ENCODE measurements at places on chromosomes 11 and 22.

GRCh38 chr11:60801194-60801593, 16.1 kb downstream of the MS4A10 start:
- no peak for DNase-seq

GRCh38 chr22:49824936-49825335, 2.7 kb downstream of the BRD1 start:
- no peak for DNase-seq

DNA sequence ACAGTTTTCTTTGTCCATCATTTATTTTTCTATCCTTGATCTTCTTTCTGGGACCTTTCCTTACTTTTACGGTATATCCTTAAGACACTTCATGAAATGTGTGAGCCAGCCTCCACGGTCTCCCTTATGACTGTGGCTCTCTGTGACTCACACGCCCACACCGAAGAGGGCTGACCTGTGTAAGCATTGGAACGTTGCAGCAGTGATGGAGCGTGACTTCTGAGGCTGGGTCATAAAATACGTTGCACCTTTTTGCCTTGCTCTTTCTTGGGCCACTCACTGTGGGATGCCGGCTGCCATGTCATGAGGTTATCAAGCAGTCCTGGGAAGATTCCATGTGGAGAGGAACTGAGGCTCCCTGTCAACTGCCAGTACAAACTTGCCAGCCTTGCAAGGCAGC, 96.3 kb upstream of the RAB1B start:
- no peak for DNase-seq

DNA sequence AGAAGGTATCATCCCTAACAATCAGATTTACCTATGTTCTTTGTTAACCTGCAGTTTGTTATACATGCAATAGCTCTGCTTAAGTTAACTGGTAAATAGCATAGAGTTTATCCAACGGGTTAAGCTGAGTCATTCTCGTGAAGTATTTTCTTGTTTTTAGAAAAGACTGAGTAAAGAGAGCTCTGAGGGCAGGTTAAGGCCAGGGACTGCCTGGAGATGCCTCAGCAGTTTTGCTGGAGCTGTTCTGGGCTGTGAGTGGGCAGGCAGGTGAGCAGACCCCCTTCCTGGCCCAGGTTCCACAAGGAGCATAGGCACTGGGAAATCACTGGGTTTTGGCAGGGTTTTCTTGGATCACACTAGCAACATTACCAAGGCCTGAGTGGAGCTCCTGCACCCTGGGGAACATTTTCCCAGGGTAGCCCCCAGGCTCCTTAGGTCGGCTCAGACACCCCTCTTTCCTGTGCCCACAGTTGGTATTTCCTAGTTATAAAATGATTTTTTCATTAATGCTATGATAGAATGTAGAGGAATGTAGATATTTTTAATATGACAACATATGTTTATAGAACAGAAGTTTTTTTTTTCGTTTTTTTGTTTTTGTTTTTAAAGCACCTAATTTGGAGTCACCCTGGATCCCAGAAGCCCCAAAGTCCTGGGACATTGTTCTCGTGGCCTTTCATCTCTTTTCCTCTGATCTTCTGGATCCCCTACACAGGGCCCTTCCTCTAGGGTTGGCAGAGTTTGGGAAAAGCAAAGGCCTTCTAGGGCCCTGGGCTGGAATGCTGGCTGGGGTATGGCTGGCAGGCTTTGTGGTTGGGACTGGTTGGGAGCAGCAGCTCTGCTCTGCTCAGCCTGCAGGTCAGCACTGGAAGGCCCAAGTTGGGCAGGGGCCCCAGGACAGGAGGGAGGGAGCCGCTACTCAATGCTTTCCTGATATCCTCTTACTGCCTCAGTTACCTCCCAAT, 26.7 kb downstream of the IRAG1 start:
- no peak for DNase-seq

DNA sequence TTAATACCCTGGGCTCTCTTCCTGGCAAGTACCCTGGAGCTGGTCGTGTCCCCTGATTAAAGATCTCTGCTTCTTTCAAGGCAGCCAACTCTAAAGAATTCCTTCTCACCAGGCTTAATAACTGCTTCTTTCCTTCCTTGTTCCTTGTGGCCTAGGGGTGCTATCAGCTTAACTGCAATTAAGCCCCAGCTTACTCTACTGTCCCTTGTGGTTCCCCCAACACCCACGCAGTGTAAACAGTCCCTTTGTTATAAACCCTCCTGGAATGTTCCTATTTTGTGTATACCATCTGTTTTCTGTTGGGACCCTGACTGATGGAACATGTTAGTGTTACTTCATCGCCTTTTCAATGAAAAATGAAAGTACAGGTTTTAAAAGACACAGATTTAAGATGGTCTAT, 126.4 kb upstream of the KIRREL3 start:
- no peak for DNase-seq

DNA sequence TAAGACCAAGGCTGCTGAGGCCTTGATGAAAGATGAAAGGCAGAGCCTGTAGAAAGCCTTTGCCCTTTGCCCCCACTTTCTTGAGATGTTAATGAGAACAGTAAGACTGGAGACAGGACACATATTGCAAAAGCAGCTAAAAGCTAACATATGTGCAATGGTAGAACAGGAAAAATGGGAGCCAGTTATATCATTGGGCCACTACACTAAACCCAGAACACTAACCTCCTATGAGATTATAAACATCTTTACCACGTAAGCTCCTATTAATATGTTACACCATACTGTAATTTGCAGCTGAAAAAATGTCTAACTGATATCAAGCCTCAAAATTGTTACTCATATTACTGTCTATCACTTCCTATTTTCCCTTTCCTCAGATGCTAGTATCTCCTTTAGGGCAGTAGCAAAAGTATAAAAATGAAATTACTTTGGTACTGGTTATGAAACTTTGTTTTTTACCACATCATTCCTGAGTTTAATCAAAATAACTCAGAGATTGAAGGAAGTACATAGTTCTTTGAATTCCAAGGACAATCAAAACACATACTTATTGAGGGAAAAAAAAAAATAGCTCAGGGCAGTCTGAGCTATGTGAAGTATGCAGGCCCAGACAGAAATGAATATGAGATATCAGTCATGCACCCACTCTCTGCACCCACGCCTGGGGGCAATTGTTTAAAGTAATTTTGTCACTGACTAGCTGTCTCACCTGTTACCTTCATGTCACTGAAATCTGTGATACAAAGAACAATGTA, 9.1 kb downstream of the HPS5 start:
- DNase-seq = peak; percentile 61

- DNase-seq = no peak
Measured at GRCh38 chr11:1171223-1171984, 13.7 kb downstream of the MUC5AC start.

DNA sequence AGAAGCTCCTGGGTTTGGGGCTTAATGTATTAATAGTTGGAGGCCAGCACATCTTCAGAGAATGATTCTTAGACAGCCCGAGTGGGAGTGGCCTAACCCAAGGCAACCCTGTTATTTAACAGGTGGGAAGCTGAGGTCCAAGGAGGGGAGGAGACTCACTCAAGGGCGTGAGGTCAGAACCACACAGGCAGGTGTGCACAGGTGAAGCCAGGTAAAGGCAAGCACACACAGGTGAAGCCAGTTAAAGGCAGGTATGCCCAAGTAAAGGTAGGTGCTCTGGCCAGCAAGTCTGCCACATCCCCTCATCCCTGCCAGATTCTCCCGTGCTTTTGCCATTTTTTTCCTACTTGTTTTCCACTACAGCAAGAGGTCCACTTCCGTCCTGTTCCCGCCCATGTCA, 2.9 kb upstream of the SHANK2 start:
- no peak for DNase-seq

DNA sequence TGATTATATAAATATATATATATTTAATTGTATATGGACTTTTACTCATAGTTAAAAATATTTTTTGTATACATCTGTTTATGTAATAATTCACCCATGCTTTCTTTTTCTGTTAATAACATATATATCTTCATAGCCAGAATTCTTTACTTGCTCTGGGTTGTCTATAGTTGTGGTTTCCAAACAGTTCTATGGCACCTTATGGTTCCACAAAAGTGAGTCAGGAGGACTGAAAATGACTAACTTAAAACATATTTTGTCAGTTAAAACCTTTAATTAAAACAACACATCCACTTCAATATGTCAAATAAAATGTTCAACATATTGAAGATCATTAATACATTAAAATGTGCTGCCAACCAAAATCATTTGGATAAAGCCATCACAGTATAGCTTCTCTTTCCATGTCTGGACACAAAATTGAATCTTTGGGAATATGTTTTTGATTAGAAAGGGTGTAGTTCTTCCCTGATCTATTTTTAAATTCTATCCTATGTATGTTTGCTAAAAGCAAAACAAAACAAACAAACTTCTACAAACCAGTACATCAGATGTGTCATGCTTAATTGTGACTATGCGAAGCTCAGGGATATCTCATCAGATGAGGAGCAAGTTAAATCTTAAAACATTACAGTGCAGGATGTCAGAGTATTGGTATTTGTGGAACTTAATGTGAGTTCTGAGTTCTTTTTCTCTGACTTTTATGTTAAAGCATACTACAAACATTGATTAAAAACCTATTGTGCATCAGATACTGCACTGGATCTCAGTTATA, 1488.4 kb upstream of the TENM4 start:
- DNase-seq = no peak

DNA sequence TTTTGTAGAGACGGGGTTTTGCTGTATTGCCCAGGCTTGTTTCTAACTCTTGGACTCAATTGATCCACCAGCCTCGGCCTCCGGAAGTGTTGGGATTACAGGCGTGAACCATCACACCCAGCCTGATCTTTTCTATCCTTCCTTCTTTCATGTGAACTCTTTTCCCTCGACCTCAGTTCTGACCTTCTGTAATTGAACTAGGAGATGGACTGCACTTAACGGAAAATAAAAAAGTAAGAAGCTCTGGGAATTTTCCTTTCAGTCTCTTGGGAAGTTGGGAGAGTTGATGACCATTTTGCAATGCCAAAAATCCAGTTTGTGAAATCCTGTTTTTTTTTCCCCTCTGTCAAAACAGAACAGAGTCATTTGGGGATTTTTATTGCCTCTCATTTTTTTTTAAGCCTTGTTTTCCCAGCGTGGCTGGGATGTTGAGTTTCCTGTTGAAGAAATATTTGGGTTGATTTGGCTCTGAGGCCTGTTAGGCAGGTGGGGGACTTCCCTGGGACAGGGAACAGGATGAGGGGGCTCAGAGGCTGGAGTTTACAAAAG, 26.9 kb upstream of the CYB5R3 start:
- DNase-seq = no peak

DNA sequence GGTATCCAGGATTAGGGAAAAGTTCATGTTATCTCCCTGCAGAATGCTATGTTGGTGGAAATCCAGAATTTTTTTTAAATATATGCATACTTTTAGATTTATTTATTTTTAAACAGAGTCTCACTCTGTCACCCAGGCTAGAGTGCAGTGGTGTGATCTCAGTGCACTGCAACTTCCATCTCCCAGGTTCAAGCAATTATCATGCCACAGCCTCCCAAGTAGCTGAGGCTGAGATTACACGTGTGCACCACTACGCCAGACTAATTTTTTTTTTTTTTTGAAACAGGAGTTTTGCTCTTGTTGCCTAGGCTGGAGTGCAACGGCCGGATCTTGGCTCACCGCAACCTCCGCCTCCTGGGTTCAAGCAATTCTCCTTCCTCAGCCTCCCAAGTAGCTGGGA, 2.6 kb downstream of the PACSIN2 start:
- no peak for DNase-seq

All from AG09309 (cell line).